ENCODE measurements at places on chromosomes 7 and 10.

GRCh38 chr10:76786504-76787072 is 851.0 kb downstream of the KCNMA1 start:
- no peak for DNase-seq

DNA sequence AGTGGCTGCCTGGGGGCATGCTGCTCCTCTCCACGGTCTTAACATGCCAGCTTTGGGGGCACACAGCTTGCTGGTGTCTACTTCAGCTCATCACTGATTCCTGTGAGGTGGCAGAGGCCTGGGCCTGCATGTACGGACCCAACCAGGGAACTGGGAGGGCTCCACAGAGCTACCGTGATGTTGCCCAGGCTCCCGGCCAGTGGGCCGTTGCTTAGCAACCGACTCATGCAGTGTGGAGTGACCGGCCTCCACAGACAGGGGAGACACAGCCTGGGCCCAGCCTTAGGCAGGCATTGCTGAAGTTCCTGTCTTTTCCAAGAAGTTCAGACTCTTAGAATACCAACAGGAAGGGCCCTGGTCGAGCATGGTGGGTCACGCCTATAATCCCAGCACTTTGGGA is 25.8 kb upstream of the SH2B2 start:
- no peak for DNase-seq

DNA sequence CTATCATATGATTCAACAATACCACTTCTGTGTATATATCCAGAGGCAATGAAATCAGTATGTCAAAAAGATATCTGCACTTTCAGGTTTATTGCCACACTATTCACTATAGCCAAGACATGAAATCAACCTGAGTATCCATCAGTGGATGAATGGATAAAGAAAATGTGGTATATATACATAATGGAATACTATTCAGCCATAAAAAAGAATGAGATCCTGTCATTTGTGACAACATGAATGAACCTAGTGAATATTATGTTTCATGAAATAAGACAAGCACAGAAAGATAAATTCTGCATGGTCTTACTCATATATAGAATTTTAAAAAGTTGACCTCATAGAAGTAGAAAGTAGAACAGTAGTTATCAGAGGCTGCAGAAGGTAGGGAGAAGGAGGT is 281.1 kb downstream of the BAMBI start:
- DNase-seq = no peak

DNA sequence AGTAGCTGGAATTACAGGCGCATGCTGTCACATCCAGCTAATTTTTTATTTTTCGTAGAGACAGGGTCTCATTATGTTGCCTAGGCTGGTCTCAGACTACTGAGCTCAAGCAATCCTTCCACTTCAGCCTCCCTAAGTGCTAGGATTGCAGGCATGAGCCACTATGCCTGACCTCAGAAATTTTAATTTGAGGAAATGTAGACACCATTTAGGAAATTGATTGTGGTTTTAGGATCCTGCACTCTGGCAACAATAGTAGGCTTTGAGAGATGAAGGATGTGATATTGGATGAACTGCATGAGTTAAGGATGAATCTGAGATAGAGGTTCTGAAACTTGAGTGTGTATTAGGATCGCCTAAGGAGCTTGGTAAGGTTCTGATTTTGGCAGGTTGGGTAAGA is 66.5 kb downstream of the PPP1R9A start:
- no peak for DNase-seq

GRCh38 chr10:128848810-128849209 is 618.2 kb upstream of the MGMT start:
- no peak for DNase-seq

GRCh38 chr10:11238893-11239292 is 221.2 kb downstream of the CELF2 start:
- DNase-seq = no peak

GRCh38 chr7:123819001-123819400 is 26.0 kb upstream of the HYAL4 start:
- DNase-seq = no peak

- DNase-seq = no peak
These were observed 8.1 kb downstream of the MPP7 start for GRCh38 chr10:28294809-28295208.

DNA sequence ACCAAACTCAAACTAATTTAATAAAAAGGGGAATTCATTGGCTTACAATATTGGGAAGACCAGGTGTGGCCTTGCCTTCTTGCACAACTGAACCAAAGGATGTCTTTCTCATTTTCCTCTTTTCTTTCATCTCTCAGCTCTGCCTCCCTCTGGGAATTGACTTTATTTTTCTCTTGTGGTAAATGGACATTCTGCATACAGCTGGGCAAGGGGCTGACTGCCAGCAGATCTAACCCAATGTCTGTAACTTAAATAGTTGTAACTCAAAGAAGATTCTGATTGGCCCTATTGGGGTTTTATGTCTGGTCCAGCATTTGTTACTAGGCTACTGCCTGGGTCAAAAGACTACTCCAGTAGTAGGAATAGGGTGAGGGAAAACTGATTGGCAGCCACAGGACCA is 15.3 kb downstream of the PTTG1IP2 start:
- no peak for DNase-seq

- no peak for DNase-seq
These were observed 298.4 kb upstream of the MGMT start for GRCh38 chr10:129168660-129169059.

DNA sequence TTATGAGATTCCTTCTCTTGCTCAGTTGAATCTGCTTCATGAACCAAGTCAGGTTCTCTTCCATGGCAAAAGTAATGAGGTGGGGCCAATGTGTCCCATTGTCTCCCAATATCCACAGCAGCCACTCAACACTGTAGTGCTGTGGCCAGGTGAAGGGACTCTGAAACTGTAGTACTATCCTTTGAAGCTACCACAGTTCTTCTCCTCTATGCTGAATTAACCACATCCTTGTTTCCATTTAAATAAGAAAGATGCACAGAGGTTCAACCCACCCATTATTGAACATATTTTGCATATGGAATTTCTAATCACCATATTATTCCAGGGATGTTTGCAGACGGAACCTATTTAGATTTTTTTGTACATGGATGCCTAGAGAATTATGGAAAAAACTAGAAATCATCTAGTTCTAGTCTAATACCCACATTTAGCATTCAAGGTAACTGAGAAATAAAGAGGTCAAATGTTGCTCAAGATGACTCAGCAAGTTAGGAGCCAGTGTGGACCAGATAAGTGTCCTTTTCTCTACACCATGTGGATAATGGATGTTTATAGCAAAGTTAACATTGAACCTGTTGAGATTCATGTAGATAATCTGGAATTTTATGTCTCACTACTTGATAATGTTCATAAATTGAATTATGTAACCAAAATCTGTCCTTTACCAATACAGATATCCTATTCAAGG is 64.5 kb downstream of the LRRTM3 start:
- DNase-seq = no peak

- no peak for DNase-seq
These were observed 348.9 kb upstream of the BMPER start for GRCh38 chr7:33556472-33556871.

DNA sequence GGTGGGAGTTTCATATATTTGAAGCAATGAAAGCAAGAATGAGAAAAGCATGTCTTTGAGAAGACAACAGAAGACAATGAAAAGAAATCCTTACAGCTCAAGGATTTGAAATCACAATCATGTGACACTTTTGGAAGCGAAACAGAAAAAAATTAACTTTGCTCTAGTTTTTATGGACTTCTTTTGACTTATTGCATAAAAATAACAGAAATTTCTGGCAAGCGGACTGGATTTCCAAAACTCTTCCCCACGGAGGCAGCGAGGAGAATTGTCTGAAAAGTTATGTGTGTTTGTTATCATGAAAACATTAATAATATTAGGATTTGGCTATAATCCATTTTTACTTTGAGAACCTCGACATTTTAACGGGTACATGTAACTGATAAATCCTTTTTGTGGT is 223.3 kb downstream of the LRMDA start:
- DNase-seq = no peak

DNA sequence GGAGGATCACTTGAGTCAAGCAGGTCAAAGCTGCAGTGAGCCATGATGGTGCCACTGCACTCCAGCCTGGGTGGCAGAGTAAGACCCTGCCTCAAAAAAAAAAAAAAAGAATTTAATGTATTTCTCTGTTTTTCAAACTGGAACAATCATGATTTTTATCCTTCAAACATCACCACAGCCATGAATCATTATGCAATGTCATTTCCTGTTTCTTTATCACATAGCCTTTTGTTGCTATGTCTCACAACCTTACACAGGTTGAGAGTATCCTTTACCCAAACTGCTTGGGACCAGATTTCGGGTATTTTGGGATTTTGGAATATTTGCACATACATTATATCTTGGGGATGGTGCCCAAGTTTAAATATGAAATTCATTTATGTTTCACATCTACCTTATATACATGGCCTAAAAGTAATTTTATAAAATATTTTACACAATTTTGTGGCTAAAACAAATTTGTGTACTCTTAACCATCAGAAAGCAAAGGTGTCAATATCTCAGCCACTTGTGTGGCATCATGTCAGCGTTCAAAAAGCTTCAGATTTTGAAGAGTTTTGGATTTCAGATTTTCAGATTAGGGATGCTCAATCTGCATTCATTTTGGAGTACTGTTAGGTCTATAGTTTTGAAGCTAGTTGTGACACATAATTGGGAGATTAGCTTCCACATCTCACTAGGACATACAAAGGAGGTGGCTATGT is 8.2 kb downstream of the NT5C3A start:
- no peak for DNase-seq

DNA sequence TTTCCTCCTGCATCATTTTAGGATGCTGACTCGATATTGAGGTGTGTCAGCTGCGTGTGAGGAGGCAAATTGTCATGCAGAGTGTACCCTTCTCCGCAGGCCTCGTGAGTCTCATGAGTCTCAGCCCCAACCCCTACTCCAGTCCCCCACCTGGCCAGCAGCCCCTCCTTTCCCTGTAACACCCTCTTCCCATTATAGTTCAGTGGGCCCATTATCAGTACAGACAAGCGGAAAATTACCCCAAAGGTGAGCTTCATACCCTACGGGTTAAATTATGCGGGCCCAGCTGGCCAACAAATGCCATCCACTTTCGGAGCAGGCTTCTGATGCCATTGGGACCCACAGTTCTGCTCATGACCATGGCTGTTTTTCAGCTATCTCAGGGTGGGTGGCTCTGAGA is 25.2 kb downstream of the SFTPD start:
- DNase-seq = no peak

- DNase-seq = no peak
These were observed 277.6 kb downstream of the REEP3 start for GRCh38 chr10:63798599-63799498.

GRCh38 chr10:18710201-18710653 is 51.0 kb downstream of the ARL5B start:
- DNase-seq = no peak

- no peak for DNase-seq
These were observed 57.4 kb downstream of the PPP1R17 start for GRCh38 chr7:31744294-31744874.

DNA sequence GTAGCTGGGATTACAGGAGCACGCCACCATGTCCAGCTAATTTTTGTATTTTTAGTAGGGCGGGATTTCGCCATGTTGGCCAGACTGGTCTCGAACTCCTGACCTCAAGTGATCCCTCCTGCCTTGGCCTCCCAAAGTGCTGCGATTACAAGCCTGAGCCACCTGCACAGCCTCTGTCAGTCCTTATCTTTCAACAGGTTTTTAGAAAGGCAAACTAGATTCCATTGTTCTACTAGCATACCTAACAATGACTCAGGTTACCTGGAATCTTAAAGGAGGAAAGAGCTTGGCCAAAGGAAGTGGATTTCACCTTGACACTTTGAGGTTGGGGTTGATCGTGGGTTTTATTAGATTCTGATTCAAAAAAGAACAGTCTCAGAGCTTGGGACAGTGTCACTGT is 3.2 kb downstream of the ABCC2 start:
- no peak for DNase-seq

DNA sequence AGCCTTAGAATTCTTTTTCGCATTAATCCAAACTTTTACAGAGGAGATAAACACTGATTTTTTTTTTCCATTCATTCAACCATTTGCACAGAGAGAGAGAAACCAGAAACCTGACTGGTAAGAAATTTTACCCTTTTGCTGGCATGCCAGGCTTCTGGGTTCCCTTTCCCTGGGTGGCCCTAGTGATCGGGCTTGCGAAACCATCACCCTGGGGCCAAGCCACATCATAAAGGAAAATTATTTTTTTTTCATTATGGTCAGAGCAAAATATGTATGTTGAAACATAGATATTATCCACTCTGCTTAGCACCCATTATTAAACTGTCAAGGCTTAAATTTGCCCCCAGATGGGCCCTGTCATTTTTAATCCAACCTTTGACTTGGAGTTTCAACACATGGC is 55.4 kb upstream of the INHBA start:
- DNase-seq = no peak

GRCh38 chr7:126303926-126304325 is 948.8 kb downstream of the GRM8 start:
- DNase-seq = no peak

- no peak for DNase-seq
These were observed 58.3 kb upstream of the GJD4 start for GRCh38 chr10:35546824-35547225.
